ENCODE measurements at places on chromosomes 5 and 9.

GRCh38 chr5:170057311-170057710, 48.4 kb upstream of the FOXI1 start:
- DNase-seq = no peak

DNA sequence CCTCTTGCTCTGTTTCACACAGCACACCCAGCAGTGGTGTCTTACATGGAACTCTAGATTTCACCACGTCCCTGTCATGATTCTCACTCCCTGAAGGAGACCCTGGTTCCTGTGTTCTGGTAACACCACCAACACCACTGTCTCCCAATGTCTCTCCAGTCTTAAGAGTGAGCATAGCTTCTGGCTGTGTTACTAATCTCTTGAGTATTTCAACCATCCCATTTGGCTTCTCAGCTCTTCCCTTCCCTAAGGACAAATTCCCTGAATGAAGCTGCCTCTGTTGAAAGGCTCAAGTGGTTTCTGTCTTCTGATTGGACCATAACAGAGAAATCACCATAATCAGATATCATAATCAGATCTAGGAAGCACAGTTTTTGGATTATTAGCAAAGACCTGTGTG, 311.8 kb downstream of the DNAH5 start:
- no peak for DNase-seq

GRCh38 chr9:37209431-37210386, 89.3 kb downstream of the ZCCHC7 start:
- no peak for DNase-seq

- no peak for DNase-seq
These were observed 62.8 kb downstream of the CDC14B start for GRCh38 chr9:96556701-96557461.

- DNase-seq = peak; percentile 63
These were observed 46.8 kb downstream of the ITGA2 start for GRCh38 chr5:53035868-53036381.

GRCh38 chr9:107422189-107423185, 67.1 kb downstream of the KLF4 start:
- DNase-seq = peak; percentile 68

DNA sequence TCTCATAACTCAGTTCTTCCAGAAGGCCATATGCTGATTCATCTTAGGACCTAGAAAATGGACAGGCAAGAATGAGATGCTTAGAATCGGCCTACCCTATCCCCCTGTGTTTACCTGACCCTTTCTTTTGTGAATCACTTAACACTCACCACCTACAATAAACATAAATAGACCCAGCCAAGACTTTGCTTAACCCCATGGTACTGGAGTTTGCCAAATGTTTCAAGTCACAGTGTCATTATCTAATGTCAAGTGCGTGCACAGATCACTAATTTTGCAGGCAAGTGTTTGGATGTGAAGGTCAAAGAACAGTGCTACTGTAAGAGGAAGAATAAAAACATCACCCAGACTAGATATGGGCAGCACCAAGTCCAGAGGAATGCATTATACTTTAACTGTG, 77.5 kb downstream of the GLIS3 start:
- no peak for DNase-seq

- no peak for DNase-seq
These were observed 240.7 kb upstream of the CLINT1 start for GRCh38 chr5:158099571-158100105.

GRCh38 chr5:175692996-175693710, 35.3 kb downstream of the HRH2 start:
- no peak for DNase-seq

DNA sequence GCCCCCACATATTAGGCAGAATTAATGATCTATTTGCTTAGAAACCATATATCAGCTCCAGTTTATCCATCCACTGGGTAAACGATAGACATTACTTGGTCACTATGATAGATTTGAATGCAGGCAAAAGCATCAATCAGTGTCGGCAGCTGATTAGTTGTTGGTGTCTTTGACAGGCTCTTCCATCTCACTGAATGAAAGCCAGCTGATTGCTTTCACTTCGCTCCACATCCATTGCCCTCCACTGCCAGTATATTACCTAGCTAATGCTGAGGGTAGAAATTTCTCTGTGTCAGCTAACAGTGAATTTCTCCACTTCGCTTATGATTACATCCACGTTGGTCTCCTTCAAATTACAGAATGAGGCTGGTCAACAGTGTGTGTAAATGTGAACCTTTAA, 821.3 kb upstream of the TYRP1 start:
- DNase-seq = no peak

GRCh38 chr5:93163010-93163663, 417.9 kb downstream of the NR2F1-AS1 start:
- DNase-seq = peak; percentile 96

- DNase-seq = no peak
These were observed 490.5 kb upstream of the ZNF608 start for GRCh38 chr5:125236981-125237380.

DNA sequence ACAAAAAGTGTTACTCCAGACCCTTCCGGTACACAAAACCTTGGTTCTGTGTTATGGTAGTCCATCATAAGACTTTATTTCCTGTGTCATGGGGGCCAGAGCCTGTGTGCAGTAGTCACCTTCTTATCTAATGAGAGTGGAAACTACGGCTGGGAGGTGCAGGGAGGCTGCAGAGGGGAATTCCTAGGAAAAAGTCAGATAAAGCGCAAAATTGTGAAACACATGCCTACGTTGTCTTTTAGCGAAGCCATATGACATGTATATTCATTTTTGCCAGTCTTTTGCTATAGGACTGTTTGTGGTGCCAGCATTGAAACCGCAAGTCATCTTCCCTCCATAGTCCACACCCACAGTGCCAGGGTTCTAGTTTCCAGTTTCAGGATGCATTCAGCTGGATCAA, 80.7 kb downstream of the PPARGC1B start:
- DNase-seq = peak; percentile 14

DNA sequence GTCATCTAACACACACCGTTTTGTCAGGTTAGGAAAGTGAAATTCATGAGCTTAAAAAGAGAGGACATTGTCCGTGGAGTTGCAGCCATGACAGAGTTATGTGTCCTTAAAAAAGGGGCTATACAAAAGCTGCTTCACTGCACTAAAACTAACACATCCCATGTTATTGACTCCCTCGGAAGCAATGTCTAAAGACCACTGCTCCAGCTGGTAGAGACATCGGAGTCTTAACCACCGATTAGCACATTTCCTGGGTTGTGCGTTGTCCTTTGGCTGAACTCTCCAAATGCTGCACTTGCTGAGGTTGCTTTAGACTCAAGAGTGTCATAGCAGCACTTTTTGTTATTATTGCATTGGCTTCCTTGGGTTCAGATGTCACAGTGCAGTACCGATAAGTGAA, 128.3 kb upstream of the C9orf72 start:
- peak; percentile 95 for DNase-seq

DNA sequence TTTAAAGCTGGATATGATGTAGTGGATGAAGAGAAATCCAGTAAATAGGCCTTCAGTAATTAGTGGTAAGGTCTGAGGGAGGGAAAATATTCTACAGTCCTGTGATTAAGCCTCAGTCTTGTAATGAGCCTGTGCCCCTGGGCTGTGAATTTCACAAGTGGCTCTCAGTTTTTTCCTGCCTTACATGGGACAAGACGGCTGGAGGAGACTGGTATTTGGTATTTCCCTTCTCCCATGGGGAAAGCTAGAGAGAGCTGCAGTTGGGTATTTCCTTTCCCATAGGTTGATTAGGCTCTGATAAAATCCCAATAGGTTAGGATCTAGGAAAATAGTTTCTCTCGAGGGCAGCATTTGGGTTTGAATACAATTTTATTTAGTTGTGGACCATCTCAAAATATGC, 62.2 kb upstream of the GNA14 start:
- DNase-seq = no peak

GRCh38 chr5:150206098-150206778, 16.4 kb downstream of the SLC6A7 start:
- no peak for DNase-seq

DNA sequence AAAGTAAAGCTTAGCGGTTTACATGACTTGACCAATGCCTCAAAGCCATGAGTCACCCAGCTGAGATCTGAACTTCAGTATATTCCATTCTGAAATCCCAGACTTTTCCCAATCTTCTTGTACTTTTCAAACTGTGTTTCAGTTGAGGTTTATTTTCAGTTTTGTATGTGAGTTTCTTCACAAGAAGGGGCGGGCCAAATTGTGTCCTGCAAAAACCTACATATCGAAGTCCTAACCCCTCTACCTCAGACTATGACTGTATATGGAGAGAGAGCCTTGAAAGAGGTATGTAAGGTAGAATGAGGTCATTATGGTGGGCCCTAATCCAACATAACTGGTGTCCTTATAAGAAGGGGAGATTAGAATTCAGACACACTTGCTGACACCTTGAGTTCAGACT, 666 bp upstream of the TLR4 start:
- DNase-seq = peak; percentile 78

GRCh38 chr9:112780450-112781036, 30.0 kb downstream of the SNX30 start:
- DNase-seq = no peak
